Stimulated activated CD4-positive, alpha-beta T cell treated with anti-CD3 and anti-CD28 coated beads, Interleukin-2, amount 100 ng/mL, for 24 hours (primary cell): ENCODE measurements at places on chromosomes 2 and 18.

GRCh38 chr2:138421315-138421970 is 80.1 kb upstream of the SPOPL start:
- no peak for DNase-seq

DNA sequence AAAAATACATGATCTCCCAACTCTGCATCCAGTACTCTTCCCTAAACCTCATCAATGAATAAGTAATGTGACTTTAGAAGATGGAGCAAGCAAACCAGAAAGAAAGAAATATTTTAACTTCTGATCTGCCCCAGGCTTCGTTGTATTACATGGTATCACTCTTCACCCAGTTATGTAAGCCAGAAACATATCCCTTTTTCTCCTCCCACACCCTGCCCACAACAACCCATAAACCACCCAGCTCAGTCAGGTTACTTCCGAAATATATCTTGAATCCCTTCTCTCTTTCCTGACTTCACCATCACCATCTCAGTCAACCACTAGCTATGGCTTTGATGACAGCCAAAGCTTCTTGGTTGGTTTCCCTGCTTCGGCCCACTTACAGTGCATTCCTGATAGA is 295.8 kb upstream of the PARD3B start:
- DNase-seq = no peak

- DNase-seq = no peak
Observed at GRCh38 chr2:401019-401679, 113.3 kb upstream of the ALKAL2 start.

DNA sequence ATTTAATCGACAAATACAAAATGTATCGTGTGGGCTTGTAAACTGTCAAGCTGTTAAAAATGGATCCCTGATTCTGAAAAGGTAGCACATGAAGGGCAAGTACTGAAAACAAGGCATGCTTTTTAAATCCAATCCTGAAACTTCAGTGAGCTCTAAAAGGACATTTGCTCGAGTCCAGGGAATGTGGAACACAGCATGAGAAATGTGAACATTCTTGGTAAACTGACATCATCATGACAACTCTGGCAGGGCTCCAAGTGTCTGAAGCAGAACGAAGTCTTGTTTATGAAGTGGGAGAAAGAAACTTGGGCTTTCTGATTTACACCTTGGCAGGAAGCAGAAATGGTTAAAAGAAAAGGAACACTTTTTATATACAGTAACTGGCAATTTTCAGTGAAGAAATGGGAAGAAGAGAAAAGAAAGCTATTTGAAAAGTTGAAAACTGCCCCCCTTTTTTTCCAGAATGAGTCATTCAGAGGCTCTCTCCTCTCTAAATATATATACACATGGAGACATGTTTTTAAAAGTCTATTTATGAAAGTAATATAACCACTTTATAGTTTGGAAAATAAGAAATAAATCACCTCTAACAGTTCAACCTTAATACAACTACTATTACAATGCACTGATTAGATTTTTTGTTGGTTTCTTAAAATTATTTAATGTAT is 120.8 kb downstream of the GAREM1 start:
- no peak for DNase-seq

GRCh38 chr18:305003-305501 is 37.2 kb upstream of the THOC1 start:
- DNase-seq = no peak

DNA sequence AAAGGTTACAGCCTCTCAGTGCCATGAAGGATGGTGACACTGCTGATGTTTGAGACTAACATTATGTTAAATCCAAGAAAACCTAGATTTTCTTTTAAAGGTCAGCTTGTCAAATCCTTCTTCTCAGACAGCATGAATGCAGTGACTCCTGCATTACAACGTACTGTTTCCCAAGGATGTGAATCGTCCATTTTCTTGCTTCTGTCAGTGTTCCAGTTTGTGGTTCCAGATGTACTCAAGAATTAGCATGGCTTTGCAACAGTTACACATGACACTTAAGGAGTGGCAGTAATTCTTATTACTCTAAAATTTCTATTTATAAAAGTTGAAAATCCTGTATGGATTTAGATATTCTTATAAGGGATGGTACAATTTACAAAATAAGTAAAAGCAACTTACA is 1.5 kb upstream of the TTC39C start:
- DNase-seq = no peak

DNA sequence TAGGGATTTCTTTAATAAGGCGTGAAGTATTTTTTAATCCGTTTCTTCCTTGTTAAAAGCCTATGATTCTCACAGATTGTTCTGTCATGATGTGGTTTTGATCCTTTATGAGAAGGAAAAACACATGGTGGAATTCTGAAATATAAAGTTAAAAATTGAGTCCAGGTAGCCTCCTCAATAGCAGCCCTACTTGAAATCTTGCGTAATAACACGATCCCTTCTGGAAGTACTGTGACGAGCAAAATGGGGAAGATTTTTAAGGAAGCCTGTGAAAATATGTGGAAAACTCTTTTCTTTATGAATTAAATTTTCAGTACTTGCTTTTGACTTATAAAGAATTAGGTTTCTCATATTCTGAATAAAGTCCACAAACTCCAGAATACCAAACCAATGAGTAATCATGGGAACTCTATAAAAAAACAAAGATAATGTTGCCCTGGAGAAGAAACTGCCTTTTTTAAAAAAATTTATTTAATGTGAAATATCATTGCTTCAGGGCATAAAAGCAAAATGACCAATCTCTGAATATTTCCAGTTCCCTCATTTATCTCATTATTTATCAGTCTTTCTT is 476.4 kb upstream of the ZEB2 start:
- no peak for DNase-seq

GRCh38 chr2:86704459-86704971 is 15.6 kb upstream of the RMND5A start:
- DNase-seq = no peak

GRCh38 chr2:48768669-48769068 is 13.1 kb upstream of the LHCGR start:
- no peak for DNase-seq

DNA sequence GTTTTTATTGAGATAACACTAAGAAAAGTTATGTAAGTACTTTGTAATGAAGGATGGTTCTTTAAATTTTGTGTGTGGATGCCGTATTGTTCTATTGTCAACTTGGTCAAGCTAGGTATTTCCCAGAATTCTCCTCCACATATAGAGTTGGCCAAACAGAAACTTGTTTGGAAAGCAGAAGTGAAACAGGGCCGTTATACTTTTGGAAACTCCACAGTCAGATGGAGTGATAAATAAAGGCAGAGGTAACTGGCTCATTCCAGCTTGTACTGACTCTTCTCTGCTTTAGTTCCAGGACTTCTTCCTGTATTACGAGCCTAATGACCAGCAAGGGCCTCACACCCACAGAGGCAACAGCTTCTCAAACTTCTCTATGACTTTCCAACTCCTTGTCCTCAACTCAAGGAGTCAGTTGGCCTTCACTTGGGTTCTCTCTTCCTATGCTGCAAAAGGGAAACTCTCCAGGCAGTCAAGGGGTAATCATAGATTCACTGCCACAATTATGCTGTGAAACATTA is 16.4 kb upstream of the STARD7 start:
- no peak for DNase-seq

GRCh38 chr2:110843959-110844510 is 111.7 kb downstream of the ACOXL start:
- no peak for DNase-seq

GRCh38 chr18:79748321-79749180 is 49.2 kb upstream of the KCNG2 start:
- DNase-seq = no peak

DNA sequence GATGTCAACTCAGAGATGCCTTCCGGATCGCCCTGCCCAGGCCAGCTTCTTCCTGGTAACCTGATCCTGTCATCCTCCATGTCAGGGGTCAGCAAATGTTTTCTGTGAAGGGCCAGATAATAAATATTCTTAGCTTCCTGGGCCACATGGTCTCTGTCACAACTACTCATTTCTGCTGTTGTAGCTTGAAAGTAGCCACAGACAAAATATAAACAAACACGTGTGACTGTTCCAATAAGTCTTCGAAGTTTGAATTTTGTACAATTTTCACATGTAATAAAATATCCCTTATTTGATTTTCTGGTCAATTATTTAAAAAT is 35.8 kb downstream of the ANXA4 start:
- DNase-seq = no peak

- no peak for DNase-seq
Observed at GRCh38 chr2:15832030-15832709, 108.2 kb upstream of the MYCN start.

- no peak for DNase-seq
Observed at GRCh38 chr2:119316066-119316465, 50.6 kb downstream of the C2orf76 start.

DNA sequence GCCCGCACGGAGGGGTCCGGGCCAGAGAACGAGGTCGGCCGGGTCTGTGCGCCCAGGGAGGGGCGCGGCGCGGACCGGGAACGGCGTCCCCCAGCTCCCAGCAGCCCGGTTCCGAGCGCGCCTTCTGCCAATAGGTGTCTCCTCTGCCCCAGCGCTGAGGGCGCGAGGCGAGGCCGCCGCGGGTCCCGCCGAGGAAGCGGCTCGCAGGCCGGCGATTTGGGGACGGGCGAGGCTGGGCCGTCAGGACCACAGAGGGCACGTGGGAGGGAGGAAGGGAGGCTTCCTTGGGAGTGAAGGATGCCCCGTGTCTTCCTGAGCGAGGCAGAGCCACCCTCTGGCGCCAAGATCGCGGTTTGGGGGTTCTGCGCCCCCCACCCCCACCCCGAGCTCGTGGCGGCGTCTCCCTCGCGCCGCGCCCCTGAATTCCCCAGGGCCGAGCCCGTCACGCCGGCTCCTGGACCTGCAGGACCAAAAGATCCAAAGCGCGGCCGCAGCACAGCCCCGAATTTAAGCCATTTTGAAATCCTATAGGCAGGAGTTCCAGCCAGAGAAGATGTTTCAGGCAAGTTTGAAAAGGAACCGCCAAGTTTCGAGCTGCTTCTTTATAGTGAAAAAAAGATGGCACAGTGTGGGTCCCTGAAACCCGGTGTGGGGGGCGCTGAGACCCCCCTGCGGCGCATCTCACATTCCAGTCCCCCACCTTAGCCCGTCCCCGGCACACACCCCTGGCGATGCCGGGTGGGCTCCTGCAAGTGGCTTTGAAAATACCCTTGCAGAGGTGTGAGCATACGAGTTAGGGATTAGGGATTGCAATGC is 909 bp downstream of the NFATC1 start:
- no peak for DNase-seq

GRCh38 chr2:7825591-7826312 is 856.1 kb upstream of the ID2 start:
- peak; percentile 60 for DNase-seq

DNA sequence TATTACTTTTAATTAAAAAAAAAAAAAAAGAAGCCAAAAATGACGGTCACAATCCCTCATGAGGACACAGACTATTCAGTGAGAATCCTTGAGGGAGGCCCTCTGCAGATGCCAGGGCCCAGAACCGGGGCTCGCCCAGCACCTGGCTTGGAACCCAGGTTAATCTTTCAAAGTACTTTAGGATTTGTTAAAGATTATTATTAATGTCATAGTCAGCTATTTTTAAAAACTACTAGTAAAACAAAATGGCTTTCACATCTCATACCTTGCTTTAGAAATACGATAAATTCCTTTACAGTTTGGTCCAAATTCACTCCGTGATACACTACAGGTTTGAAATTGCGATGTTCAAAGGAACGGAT is 27.1 kb downstream of the C2orf76 start:
- no peak for DNase-seq

GRCh38 chr2:186456941-186457340 is 29.1 kb upstream of the ZC3H15 start:
- no peak for DNase-seq

- no peak for DNase-seq
Observed at GRCh38 chr2:192969055-192969454, 774.3 kb upstream of the TMEFF2 start.

- no peak for DNase-seq
Observed at GRCh38 chr2:229371086-229371485, 100.0 kb upstream of the PID1 start.

DNA sequence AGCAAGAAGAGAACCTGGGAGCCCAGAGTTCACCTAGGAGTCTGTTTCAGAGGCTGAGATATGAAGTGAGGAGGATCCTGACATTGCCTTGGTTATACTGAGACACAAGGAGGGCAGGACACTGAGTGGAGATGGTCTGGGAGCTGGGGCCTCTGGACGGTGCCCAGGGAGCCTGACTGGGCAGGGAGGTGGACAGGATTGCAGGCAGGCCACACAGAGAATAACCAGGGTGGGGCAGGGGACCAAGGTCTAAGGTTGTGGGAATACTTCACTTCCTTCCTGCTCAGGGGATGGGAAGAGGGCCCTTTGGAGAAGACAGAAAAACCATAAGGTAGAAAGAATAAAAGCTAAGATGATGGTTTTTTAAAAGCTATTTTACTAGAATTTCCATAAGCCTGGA is 18.7 kb downstream of the EDAR start:
- no peak for DNase-seq

DNA sequence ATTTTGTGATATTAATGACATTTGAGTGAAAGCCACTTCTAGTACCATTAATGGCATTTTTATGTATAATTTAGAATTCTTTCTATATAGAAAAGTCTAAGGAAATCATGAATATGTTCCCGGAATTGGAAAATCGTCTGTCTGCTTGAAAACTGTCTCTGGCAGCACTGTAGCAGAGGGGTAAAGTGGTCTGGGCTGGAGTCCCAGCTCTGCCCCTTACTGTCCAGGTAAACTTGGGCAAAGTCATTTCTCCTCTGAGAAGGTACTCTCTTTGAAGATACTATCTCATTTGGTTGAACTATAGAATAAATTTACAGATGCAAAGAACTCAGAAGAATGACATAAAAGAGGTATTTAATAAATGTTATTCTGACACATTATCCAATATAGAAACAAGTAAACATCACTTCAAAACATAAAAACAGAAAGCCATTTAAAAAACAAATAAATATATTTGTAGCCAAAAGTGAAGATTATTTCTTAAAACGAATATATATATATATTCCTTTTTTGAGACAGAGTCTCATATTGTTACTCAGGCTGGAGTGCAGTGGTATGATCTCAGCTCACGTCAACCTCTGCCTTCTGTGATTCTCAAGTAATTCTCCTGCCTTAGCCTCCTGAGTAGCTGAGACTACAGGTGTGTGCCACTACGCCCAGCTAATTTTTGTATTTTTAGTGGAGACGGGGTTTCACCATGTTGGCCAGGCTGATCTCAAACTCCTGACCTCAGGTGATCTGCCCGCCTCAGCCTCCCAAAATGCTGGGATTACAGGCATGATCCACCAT is 149.8 kb upstream of the ITGA4 start:
- DNase-seq = no peak

GRCh38 chr2:107235491-107236254 is 349.7 kb upstream of the ST6GAL2 start:
- DNase-seq = no peak

DNA sequence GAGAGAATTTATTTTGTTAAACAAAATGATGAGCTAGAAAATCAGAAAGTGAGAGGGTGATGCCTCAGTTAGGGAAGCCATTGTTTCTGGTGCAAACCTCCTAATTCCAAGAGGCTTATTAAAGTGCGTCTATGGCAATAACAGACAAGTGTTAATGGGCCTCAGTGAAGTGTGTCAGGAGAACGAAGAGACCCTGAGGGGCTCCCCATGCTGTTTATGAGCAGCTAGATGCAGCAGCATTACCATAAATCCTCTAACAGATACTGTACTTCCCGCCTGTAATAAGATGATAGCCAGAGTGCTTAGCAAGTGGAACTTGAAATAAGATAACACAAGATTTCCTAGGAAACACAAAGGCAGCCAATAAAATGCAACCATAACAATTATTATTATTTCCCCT is 157.4 kb downstream of the MYT1L start:
- DNase-seq = no peak
